Stimulated activated CD8-positive, alpha-beta memory T cell treated with anti-CD3 and anti-CD28 coated beads, Interleukin-4, amount 100 ng/mL, for 1 hour (primary cell): ENCODE measurements at places on chromosomes 3 and 15.

- DNase-seq: no peak
Measured at GRCh38 chr3:181555681-181556080, 156.0 kb upstream of the SOX2 start.

- DNase-seq: no peak
Measured at GRCh38 chr3:61608072-61608471, 46.7 kb downstream of the PTPRG start.

GRCh38 chr15:40859206-40859851, 14.7 kb downstream of the RHOV start:
- DNase-seq: peak; percentile 62

DNA sequence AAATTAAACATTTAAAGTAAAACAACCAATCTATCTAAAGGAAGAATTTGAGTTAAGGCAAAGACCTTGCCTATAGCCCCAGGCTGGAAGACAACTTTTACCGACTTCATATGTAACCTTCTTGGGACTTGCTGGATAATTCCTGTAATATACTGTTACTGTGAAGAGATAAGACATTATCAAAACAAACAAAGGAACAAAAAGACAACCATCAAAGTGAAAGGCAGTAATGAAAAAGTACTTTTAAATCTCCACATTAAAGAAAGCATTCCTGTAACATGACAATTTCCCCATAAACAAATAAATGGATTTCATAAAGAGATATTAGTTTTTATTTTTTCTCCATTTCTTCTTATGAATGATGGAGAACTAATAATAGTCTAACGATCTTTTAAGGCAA, 2.4 kb downstream of the CMTM6 start:
- DNase-seq: no peak

- DNase-seq: no peak
Measured at GRCh38 chr3:161731968-161732367, 235.4 kb downstream of the OTOL1 start.

- DNase-seq: no peak
Measured at GRCh38 chr3:65785065-65785645, 253.6 kb downstream of the MAGI1 start.

- DNase-seq: no peak
Measured at GRCh38 chr3:109081746-109082510, 36.0 kb downstream of the MORC1 start.

DNA sequence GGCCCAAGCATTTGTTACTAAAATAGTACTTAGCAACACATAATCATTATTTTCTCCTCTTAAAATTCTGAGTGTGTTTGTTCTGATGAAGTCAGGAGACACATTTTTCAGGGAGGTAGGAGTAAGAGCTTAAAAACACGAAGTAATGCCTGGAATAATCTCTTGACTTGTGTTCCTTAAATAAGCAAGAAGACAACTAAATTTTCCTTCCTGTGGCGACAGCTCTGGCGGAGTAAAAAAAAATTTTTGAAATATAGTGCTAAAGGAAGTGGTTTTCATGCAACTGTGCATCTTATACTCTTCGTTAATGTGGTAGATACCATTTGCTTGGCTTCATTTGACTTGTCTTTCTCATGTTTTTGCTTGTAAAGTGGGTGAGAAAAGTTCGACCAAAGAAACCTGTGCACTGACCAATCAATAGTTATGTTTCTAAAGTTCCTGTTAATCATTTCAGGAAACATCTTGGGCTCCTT, 11.1 kb upstream of the MBNL1 start:
- DNase-seq: no peak

GRCh38 chr3:45191424-45191823, 34.7 kb downstream of the TMEM158 start:
- DNase-seq: no peak

DNA sequence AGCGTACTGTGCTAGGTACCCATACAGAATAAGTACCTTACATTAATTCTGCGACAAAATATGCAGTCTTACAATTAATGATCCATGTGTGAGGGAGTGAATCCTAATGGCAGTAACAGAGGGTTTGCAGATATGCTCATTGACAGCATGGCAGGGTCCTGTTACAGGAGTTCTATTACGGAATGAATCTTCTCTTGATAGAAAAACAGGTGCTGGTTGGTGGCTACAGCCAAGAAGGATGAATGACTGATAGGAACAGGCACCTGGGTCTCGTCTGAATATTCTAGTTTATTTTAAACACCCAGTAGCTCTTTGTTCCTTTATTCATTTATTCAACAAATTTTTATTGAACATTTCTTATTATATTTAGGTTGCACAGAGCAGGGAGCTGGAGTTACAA, 22.8 kb downstream of the PGBD4 start:
- no peak for DNase-seq

DNA sequence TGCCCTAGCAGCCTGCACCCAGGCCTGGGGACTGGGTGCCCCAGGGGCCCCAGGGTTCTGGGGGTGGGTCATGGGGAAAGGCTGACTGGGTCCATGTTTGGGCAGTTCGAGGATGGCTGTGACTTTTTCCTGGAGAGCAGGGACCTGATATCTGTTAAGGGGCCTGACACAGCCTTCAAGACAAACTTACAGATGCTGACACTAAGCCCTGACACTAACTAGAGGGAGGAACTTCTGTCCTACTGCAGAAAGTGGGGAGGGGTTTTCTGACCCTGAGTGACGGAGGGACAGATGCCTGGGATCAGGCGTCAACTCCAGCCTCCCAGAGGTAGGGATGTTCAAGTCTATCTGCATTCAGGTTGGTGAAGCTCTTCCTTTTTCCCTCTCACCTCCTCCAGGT, 45.0 kb upstream of the SLC6A11 start:
- no peak for DNase-seq

DNA sequence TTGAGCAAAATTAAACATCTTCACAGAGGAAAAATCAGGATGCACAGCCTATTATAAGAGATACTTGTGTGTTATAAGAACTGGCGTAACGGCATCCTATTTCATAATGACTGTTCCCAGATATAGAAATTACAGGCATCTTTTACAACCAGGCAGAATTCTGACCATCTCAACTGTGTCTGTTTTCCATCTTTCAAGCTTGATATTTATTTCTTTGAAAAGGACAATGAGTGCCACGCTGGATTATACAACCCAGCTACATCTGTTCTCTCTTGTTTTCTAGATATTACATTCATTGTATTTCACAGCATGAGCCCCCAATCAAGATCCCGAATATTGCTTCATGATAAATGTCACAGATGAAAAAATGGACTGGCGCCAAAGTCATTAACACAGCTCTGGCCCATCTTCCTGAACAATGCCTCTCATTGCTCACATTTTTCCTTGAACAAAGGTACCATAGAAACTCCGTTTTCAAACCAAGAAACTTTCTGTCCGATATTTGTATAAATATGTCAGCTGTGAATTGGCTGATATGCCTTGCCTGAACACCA, 420.6 kb downstream of the TBL1XR1 start:
- no peak for DNase-seq

- no peak for DNase-seq
Measured at GRCh38 chr3:171543759-171544300, 83.6 kb upstream of the TNIK start.

DNA sequence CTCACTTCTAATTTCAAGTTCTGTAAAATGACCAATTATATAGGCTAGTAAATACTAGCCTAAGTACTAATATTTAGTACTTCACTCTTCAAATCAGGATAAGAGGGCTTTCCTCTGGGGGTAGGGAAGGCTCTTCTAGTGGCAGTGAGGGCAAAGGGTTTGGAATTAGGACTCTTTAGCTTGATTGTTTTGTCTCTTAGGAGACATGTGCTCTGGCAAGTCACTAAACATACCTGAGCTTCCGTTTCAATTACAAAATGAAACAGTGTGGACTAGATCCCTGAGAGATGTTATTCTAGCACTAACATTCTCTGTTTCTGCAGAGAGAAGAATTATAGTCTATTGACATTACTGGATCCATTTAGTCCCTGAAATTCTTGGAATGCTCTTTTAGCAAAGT, 71.5 kb downstream of the PCOLCE2 start:
- DNase-seq: no peak

- no peak for DNase-seq
Measured at GRCh38 chr3:124797426-124797945, 67.2 kb downstream of the UMPS start.

GRCh38 chr3:139756529-139757103, 78.8 kb upstream of the NMNAT3 start:
- no peak for DNase-seq

DNA sequence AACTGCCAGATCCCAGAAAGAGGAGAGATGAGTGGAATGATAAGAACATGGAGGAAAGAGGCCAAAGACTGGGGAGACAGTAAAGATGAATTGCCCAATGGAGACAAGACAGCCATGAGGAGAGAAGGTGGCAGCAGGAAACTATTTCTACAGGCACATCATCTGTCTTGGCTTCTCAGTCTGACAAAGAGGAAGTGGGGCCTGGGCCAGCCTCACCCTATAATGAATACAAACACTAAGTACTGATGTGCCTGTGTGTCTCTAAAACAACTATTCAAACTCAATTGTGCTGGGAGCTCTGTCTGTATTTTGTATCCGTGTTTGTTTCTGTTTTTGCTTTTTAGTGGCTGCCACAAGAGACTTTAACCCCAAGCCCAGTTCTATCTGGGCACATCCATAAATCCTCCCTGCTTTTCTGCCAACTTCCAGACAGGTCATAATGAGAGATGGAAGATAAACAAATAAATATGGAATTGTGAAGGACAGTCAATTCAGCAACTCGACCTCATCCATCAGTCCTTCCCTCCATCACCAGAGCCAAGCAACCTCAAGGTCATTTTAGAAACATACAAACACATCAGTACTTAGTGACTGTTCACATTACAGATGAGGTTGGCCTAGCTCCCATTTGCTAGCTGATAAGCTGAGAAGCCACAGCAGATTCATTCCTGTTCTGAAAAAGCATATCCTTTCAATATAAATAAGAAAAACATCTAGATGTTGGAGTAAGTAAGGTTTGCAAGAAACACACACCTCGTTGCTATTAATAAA, 116.7 kb downstream of the CADPS start:
- DNase-seq: no peak

DNA sequence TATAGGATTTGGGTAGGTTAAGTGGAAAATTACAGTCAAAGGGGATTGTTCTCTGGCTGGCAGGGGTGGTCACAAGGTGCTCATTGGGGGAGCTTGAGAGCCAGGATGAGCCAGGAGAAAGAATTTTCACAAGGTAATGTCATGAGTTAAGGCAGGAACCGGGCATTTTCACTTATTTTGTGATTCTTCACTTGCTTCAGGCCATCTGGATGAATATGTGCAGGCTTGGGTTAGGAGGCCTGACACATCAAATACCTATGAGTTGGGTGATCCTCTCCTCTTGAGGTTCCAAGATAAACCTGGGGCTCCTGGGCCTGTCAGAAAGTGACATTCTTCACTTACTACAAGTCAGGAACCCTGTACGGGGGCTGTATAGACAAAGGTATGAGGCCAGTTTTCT, 68.7 kb downstream of the CD200 start:
- no peak for DNase-seq

DNA sequence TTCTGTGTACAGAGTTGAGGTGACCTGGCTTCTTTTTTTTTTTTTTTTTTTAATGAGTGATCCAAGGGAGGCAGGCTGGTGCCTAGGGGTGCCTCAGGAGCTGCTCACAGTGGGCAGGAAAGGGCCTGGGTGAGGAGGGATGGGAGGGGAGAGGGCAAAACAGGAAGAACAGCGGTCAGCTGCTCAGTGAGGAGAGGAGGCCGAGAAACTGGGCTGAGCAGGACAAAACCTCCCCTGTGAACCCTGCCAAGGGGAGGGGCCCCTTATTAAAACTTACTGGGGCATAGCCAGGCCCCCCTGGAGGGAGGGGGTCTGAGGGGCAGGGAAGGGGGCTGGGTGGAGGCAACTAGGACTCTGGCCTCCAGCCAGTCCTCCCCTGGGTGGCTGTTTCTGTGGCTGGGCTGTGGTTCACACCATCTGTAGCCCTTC, 3.5 kb downstream of the PLEKHO2 start:
- DNase-seq: no peak

DNA sequence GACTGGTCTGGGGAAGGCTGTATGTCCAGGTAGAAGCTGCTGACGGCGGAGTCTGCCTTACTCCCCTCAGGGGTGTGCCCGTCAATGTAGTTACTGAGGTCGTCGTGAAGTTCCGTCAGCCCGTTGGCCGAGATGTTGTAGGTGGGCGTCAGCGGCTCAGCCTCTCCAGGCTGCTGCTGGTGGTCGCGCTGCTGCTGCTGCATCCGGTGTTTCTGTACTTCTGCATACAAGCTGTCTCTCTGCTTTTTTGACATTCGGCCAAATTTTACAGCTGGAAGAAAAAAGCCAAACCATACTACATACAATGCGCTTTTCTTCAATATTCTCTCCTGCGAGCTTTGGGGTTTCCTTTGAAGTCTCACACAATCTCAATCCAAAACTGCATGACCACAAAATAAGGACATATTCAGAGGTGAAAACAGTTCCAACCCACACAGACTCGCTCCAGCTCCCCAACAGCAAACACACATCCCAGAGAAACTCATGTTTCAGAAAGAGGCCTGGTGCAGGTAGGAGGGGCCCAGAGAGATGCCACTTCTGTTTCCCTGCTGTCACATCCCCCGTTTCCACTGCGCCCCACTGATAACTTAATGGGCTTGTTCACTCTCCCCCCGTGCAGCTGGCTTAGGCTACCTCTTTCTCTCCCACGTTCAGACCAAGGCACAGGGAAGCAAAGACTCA, 32.5 kb upstream of the ICE2 start:
- DNase-seq: no peak

- DNase-seq: no peak
Measured at GRCh38 chr3:31890742-31891469, 90.2 kb downstream of the OSBPL10 start.

DNA sequence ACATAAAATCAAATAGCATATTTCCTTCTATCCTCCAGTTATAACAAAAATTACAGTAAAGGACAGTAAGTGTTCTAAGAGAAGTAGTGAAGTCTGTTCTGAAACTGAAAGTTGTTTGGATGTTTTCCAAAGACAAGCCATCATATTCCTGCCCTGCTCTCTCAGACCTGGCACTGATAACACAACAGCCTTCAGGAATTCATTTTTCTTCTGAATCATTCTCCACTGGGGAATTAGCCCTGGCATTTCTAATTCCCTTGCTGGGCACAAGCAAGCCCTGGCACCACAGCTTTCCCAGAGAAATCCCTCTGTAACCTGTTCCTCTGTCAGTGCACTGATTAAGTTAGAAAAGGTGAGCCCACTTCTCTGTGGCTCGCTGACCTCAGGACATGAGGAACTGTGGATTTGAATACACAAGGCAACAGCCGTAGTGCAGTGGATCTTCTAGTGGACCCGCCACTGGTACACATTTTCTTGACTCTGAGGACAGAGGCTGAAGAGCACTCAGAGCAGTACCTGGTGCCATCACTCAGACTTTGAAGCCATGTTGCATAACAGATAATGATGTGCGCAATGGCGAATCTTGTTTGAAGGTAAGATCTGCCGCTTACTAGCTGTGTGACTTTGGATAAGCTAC, 61.6 kb downstream of the WWTR1 start:
- DNase-seq: no peak

DNA sequence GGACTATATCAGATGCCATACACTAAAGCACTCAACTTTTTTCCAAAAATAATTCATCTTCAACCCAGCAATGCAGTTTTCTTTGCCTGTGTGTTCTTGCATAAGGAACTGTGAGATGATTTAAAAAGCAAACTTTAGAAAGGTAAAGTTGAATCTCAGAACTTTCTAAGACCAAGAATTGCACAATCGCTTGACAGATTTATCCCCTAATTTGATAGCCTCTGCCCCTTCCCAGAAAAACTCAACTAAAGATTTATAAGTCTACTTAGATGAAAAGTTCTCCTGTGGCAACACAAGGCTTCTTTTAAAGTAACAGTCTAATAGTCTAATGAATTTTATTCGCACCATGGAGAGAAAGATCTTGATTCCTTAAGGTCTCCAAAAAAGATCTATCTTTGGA, 259.3 kb downstream of the MAGI1 start:
- DNase-seq: no peak
